ENCODE measurements at places on chromosomes 1 and 21.

DNA sequence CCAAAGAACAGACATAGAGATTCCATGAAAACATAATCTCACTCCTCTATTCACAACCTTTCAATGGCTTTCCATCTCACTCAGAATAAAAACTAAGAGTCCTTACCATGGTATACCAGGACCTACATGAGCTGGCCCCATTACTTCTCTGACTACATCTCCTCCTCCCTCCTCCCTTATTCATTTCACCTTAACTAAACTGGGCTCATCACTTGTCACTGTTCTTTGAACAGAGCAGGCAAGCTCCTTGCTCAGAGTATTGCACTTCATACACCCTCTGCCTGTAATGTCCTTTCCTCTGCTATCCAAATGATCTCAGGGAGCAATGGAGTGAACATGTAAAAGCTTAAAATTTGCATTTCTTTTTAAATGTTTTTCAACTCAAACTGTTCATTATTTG, 142.0 kb downstream of the MRPL39 start:
- no peak for DNase-seq

DNA sequence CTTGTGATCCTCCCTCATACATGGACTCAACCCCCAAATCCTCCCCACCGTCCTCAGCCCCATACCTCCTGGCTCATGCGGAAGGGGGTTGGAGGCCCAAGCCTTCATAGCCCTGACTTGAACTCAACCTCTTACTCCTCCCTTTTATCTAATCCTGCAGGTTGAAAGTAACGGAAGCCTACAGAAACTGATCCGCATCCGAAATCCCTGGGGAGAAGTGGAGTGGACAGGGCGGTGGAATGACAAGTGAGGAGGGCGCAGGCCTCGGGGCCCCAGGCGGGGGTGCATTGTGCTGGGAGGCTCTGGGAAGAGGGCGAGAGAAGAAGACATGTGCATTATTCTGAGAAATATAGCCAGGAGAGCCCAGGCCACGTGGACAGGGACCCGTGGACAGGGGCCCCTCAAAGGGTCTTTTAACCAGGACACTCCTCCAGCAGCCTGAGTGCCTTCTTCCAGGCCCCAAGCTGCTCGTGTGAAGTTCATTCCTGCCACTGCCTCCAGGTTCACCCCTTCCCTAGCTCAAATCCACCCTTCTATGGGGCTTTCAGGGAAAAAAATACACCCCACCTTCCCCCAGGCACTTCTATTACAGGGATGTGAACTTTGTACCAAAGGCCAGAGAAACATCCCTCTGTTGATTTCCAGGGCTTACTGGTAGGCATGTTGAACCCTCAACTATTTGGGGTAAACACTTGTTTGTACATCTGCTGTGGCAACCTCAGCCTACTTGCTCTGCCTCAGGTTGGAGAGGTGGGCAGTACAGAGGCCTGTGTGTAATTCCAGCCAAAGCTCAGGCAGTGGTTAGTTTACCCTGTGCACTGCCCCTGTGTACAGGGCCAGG, 38.6 kb downstream of the CAPN2 start:
- DNase-seq = no peak

GRCh38 chr1:241401156-241401555, 44.2 kb upstream of the RGS7 start:
- no peak for DNase-seq

DNA sequence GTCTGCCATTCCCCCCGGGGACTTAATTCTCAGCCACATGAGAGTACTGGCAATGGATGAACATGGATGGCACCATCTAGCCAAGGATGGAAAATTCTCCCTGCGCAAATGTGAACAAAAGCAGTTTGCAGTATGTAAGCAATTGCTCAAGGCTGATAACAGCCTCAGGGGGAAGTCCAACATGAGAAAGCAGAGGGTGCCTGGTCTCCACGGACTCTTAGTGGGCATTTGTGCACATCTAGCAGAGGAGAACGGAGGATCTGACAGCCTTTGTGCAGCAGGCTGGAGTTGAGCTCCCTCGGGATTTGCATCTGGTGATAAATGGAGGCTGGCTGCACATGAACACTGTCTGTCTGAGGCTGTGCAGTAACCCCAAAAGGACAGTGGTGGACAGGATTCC, 13.9 kb upstream of the OLIG1 start:
- no peak for DNase-seq

- no peak for DNase-seq
Measured at GRCh38 chr21:27534206-27534605, 567.3 kb upstream of the ADAMTS5 start.

DNA sequence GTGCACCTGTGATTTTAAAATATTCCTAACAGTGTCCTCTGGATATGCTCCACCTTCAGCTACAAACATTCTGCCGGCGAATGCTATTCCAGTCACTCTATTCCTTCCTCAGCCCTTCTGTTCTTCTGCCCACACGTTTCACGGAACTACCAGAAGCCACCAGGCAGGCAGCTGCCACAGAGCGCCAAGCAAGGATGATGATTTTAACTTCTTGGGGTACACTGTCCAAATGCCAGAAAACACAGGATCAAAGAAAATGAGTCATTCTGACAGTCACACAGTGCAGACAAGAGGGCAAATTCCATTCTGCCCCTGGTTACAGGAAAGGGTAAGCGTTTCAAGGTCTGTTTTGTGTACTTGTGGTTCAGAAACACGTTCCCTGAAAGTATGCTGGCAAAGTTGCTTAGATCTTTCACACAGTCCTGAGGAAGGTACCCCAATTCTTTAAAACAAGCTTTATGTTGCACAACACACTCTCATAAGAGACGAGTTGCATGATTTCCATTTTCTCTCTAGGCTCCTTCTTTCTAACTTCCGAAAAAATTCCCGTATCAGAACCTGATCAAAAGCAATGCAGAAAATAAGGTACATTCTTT, 508.3 kb upstream of the PKN2 start:
- DNase-seq = peak; percentile 30

DNA sequence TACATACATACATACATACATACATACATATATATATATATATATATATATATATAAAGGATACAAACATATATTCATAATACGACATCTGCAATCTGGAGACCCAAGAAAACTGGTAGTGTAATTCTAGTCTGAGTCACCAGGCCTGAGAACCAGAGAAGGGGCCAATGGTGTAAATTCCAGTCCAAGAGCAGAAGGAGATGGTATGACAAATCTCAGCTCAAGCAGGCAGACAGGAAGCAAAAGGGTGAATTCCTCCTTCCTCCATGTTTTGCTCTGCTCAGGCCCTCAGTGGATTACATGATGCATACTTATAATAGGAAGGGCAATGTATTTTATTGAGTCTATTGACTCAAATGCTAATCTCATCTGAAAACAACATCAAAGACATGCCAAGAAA, 1060.4 kb upstream of the TMPRSS15 start:
- DNase-seq = no peak

GRCh38 chr1:200073286-200073637, 45.8 kb downstream of the NR5A2 start:
- no peak for DNase-seq

- DNase-seq = no peak
Measured at GRCh38 chr1:170063109-170063826, 11.2 kb downstream of the KIFAP3 start.

DNA sequence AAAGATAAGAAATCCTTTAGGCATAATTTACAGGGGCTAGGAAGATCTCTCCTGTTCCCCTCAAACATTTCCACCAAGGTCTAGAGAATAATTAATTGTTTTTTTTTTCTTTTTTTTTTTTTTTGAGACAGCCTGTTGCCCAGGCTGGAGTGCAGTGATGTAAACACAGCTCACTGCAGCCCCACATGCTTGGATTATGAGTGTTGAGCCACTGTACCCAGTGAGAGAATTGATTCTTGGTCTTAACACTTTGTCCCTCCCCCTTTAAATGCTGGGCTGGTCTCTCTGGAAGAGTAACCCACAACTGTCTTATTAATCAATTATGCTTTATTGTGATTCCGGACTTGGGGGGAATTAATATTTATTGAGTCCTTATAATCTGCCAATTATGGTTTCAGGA, 33.4 kb downstream of the ATF3 start:
- DNase-seq = no peak

GRCh38 chr21:34351786-34352241, 12.0 kb upstream of the KCNE2 start:
- no peak for DNase-seq

DNA sequence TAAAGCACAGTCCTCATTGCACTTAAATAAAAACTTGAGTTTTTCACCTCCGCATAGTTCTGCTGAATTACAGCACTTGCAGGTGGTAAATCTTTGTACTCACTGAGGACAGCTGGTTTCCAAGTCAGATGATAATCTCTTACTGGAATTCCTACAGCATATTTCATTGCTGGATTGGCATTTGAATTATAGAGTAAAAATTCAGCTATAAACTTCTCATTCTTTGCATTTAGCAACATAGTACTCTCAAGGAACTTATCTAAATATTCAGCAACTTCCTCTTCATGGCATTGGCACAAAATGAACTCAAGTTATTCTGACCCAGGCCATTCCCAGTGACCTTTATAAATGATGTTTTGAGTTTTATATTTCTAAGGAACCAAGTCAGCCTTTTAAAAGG, 23.4 kb downstream of the GORAB start:
- no peak for DNase-seq

GRCh38 chr1:156508955-156509234, 8.3 kb upstream of the MEF2D start:
- DNase-seq = no peak

- no peak for DNase-seq
Measured at GRCh38 chr1:43067233-43067745, 104.8 kb downstream of the EBNA1BP2 start.

DNA sequence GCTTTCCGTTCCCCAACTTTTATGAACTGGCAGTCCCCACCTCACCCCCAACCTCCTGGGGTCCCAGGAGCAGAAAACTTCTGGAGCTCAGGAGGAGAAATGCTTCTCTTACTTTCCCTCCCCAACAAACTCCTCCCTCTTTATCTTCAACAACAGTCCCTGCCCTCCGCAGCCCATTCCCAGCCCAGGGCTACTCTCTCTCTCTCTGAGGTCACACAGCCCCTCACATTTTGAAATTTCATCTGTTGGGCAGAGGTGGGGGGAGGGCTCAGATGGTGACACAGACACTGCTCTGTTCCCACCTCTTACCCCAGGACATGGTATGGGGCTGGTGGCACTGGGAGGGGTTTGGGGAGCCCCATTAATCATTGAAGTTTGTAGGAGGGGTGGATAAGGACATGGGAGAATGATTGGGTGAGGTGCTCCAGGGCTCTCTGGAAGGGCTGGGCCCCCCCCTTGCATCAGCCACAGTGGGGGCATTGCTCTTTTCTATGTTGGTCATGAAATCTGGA, 6.0 kb downstream of the PIK3CD start:
- DNase-seq = no peak

GRCh38 chr1:186030453-186030852, 296.3 kb downstream of the HMCN1 start:
- no peak for DNase-seq

GRCh38 chr1:16608838-16609560, 4.4 kb downstream of the NBPF1 start:
- DNase-seq = no peak

GRCh38 chr1:35340519-35340918, 72.0 kb downstream of the ZMYM4 start:
- DNase-seq = no peak
